GM10248 (cell line): ENCODE measurements at places on chromosomes 2 and 18.

DNA sequence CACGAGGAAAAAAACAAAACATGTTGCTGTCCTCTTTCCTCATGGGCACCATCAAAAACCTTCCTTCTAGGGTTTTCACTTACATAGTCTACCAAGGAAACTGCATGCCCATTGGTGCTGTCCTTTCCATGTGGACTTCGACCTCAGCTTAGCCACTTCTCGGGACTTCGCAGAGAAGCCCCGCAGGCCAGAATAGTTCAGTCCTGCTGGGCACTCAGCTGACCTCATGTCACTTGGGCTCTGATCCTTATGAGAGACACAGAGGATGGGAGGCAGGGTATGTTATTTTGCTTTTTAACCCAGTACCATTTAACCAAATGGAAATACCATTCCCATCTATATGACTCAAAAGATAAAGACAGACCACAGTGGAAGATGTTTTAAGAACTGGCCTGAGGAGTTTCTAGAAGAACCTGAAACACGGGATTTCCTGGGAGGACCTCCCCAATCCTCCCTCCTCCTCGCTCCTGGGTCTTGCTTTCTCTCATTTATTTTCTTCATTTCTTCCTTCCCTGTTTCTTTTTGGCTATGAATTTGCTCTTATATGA, 28.4 kb downstream of the AAK1 start:
- DNase-seq = no peak

DNA sequence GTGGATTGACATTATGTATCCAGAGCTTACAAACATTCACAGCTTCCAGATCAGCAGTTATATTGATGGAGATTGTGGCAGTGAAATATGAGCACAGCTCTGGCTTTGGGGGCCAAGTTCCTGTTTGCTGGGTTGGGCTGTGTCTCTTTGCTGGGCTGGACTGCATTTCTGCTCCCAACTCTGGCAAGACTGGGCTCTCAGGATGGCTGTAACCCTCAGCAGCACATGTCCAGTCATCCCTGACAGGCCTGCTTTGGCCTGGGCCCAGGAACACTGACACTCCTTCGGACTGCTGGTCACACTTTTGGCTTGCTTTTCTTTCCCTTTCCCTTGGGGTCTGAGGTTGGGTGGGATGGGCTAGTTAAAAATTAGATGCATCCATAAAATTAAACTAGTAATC, 17.9 kb upstream of the VPS4B start:
- no peak for DNase-seq

DNA sequence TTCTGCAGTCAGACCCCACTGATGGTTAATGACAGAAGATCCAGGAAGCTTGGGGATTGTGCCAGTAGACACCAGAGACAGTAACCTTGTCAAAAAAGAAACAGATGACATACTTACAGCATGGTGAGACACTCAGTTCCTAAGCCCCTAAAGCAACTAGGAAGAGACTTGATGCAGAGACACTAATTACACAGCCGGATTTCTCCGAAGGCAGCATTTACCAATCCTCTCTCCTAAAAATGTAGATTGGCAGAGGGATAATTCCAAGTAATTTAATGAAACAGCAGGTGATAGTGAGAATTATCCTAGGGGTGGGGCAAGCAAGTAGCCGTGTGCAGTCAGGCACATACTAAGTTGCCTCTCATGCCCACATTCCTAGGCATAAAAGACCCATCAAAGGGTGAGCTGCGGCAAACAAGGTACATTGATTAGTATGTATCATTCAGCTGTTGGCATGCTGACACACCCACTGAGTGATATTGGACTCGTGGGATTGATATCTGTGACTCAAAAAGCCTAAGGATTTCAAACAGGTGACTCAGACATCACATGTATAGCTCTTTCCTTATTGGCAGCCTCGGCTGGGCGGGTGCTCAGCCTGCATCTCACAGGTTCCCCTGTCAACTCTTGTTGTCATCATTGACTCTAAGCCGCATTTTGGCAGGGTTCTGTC, 296.7 kb upstream of the ATP5MC3 start:
- no peak for DNase-seq

- no peak for DNase-seq
These were observed 1325.0 kb upstream of the CDH2 start for GRCh38 chr18:29501952-29502351.

DNA sequence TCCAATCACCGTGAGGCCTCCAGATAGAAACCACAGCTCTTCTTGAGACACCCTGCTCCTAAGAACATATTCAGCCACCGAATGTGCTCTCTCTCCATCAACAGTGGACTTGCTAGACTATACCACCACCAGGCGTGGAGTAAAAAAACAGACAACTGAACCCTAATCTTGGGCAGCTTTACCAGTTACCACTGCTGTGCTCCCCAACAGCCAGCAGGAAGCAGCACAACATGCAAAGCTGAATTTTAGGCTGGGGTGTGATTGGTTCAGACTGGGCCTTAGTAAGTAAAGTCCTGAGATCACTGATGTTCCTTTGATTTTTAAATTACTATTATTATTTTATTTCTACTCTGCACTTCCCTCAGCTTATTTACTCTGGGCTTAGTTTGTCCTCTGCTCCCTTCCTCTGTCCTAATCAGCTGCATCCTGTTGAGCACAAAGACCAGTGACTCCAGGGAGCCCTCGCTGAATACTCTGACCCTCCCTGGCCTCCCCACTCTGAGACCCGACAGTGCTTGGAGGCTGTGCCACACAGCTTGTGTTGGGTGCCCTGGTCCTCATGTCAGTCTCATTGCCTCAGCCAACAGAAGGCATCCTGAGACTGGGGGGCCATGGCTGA, 21.9 kb downstream of the MRPL35 start:
- peak; percentile 69 for DNase-seq

DNA sequence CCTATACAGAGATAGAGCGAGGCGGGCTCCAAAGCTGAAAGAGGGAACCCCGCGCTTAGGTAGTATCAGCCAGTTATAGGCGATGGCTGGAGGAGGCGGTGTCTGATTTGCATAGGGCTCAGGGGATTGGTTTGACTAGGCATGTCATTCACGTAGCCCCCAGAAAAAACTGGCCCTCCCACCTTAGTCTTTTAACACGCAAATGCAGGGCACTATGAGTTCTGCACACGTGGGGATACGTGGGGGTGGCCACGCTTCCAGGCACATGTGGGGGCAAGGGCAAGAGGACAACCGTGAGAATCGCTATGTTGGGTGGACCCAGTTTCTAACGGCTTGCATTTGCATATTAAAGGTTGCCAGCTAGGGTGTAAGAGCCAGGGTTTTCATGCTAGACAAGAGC, 56.7 kb upstream of the MSTN start:
- DNase-seq = no peak

- DNase-seq = no peak
These were observed 28.8 kb downstream of the RIF1 start for GRCh38 chr2:151438506-151438905.

- peak; percentile 44 for DNase-seq
These were observed 54.0 kb downstream of the HRH4 start for GRCh38 chr18:24514439-24514838.

DNA sequence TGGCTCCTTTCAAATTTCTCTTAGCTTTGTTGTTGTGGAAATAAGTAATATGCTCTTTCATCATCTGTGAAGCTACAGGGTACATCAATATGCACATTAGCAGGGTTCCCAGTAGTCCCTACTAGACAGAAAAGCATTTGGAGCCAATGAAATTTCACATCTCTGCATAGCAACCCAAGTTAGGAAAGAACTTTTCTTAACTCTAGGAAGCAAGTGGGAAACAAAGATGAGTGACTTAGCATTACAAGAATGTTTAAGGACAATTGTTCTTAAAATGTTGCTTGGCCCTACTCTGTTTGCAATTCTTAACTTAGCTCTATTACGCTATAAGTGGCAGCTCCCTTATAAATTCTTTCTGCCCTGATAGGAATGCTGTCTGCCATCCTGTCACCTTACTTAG, 39.6 kb downstream of the ZEB2 start:
- DNase-seq = no peak

DNA sequence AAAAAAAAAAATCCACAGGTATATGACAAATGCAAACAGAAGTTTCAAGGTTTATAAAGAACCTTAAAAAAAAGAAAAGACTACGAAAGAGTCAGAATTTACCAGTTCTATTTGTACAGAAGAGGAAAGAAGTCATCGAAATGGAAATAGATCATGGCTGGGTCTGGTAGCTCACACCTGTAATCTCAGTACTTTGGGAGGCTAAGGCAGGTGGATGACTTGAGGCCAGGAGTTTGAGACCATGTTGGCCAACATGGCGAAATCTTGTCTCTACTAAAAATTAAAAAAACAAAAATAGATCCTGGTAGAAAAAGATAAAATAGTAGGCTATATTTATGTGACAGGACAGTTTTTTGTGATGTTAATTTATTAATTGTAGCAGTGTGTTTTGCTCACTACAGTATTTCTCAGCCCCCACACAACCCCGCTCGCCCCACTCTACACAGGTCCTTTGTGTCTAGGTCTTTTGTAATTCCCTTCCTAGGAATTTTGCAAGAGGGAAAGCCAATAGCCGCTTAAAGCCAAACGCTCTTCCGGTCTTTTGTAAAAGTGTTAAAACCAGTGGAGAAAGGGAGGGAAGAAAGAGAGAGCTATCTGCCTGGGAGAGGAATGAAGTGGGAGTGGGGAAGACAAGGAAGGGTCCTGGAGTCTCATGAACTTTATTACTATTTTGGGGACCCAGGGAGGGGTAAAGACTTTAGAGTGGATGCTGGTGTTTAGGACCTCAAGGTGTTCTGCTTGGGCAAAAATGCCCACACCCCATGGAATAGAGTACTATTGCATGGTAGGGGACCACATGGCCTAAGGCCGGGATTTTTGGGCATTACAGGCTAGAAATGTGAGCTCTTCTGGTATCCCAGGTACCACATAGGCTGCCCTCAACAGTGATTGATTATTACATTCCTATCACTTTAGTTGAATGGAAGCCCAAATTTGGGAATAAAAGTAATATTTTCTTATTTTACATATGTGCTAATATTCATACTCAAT, 59.4 kb upstream of the XPO1 start:
- DNase-seq = no peak

GRCh38 chr2:142188562-142188961, 57.7 kb upstream of the LRP1B start:
- no peak for DNase-seq

DNA sequence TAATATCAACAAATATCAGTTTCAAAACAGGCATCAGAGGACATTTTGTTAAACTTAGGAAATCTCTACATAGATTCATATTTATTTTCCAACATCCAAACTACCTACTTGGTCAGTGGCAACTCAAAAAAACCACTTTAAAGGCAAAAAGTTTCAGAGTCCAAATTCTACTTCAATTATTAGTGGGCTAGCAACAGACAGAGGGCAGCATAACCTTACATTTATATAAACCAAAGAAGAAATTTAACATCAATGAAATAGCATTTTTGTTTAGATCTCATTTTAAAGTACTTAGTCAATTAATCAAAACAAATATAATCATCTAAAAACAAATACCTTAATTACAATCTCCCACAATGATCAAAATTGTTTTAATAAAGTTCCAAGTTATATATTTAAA, 33.3 kb downstream of the RTTN start:
- DNase-seq = no peak
